Prostate gland (tissue), 2 donors: ENCODE measurements at places on chromosomes 12 and 14. TPM values are rescaled to one million over a fixed set of nuclear protein-coding genes. Genes with fewer than 3 reads are reported as not detected.

Gene PLXNC1
- 2.7 TPM for total RNA-seq

GRCh38 chr14:38496092-38496491, 240.2 kb upstream of the CLEC14A start:
- DNase-seq, result no peak

DNA sequence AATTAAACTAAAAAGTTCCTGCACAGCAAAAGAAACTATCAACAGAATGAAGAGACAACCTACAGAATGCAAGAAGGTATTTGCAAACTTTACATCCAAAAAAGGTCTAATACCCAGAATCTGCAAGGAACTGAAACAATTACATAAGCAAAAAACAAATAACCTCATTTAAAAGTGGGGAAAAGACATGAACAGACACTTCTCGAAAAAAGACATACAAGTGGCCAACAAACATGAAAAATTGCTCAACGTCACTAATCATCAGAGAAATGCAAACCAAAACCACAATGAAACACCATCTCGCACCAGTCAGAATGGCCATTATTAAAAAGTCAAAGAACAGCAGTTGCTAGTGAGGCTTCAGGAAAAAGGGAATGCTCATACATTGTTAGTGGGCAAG, 15.2 kb downstream of the PDE6H start:
- no peak for DNase-seq

GRCh38 chr12:104796475-104796862, 161.6 kb downstream of the SLC41A2 start:
- no peak for DNase-seq

DNA sequence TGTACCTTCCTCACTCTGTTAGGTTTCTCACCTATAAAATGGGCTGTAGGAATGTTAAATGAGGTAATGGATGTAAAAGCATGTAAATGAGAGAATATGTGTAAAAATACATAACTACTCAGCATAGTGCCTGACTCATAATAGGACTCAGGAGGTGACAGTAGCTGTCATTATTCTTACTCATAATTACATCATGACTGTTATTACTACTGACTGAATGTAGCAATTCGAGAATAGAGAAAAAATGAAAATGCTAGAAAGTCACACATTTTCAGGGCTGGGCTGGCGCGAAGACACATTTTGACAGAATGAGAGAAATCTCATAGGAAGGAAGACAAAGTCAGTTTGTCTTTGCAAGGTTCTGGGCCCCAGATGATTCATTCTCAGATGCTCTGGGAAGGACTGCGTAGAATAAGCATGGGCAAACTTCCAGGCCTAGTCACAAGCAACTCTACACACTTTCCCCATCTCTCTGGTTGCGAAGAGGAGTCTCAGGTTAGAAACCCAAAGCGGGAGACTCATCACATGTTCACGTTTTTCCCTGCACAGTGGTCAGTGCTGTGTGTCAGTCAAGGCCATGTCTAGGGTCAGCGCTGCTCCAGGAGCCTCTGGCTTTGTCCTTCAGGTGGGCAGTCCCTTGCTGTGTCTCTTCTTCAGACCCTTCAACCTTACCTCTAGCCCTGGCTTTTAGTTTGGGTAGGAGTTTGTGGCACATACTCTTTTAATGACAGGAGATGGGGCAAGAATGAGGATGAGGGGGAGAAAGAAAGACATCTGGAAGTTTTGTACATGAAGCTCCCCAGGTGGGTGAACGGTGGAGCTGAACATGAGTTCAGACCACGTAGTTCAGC, 8.4 kb downstream of the GPRC5A start:
- no peak for DNase-seq

Gene GALNT16
- total RNA-seq, result 2.0 TPM

Gene RAD52
- total RNA-seq, result 16.7 TPM

Gene PLCZ1
- not detected for total RNA-seq
